ENCODE measurements at places on chromosomes 6 and 20. TPM values are rescaled to one million over a fixed set of nuclear protein-coding genes. Genes with fewer than 3 reads are reported as not detected.

GRCh38 chr6:31821301-31822035, 6.1 kb upstream of the HSPA1B start:
- peak overlapping the region; percentile 66 for H3K4me3 ChIP-seq
- no peak for DNase-seq
- no peaks in the 10 kb centered on the region for H3K36me3 ChIP-seq
- peaks cover 13% of the 10 kb centered on the region for H3K4me1 ChIP-seq
- H3K27me3 ChIP-seq, result no peaks in the 10 kb centered on the region

DNA sequence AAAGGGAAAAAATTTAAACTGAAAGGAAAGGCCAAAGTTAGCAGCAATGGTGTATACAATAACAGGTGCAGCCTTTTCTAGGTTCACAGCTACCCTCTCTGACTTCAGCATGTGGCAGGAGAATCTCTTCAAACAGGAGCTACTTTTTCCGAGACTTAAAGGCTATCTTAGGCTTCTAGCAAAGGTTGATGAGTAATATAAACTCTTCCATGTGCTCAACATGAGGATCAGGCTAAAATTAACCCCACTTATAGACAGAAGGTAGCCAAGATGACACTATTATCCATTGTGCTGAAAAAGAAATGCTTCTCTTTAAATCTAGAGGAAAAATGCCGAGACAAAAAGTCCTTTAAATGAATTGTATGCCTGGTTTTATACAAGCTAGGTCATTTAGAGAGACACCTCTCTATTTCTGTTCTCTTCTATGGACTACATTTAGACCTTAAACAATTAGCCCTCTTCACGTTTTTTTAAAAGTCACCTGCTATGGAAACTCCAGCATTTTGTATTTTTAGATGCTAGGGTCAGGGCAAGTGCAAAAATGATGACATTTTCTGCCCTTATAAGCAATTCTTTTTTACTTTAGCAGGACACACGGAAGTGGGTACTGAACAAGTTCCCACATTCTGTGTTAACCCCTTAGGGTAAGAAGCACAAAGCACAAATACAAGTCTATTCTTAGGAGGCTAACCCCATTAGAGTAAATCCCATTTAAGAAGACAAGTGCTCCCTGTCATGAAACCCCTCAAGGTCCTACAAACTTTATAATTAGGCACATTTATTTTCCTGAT, 216.8 kb upstream of the CITED2 start:
- no peak overlapping the region for H3K4me3 ChIP-seq
- DNase-seq, result no peak
- peaks cover 16% of the 10 kb centered on the region for H3K4me1 ChIP-seq
- H3K36me3 ChIP-seq, result no peaks in the 10 kb centered on the region
- no peak overlapping the region for H3K27ac ChIP-seq

DNA sequence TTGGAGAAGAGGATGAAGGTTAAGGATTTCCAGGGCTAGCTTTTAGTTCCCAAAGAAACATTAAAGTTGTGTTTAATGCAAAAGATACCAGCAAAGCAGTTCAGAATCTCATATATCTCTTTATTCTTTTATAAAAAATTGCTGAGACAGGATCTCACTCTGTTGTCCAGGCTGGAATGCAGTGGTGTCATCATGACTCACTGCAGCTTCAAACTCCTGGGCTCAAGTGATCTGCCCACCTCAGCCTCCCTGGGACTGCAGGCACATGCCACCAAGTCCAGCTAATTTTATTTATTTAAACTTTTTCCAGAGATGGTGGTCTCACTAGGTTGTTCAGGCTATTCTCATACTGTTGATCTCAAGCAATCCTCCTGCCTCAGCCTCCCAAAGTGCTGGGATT, 41.1 kb upstream of the CAP2 start:
- H3K36me3 ChIP-seq, result no peaks in the 10 kb centered on the region
- DNase-seq, result peak; percentile 21
- no peak overlapping the region for H3K4me3 ChIP-seq
- peak overlapping the region; percentile 26 for H3K27ac ChIP-seq
- H3K27me3 ChIP-seq, result no peaks in the 10 kb centered on the region
- H3K4me1 ChIP-seq, result peaks cover 6% of the 10 kb centered on the region

GRCh38 chr6:32096394-32097258, 12.5 kb downstream of the TNXB start:
- no peak overlapping the region for H3K27ac ChIP-seq
- H3K4me3 ChIP-seq, result no peak overlapping the region
- no peak for DNase-seq
- peaks cover 9% of the 10 kb centered on the region for H3K4me1 ChIP-seq
- H3K36me3 ChIP-seq, result no peaks in the 10 kb centered on the region

Gene SPEF1
- 0.45 TPM for total RNA-seq

Gene PNRC1
- 93.2 TPM for total RNA-seq

Gene TMEM244
- not detected for total RNA-seq

Gene GDAP1L1
- total RNA-seq, result 0.77 TPM

Gene LTB
- total RNA-seq, result 0.52 TPM
